ENCODE measurements at places on chromosomes 6 and 20.

DNA sequence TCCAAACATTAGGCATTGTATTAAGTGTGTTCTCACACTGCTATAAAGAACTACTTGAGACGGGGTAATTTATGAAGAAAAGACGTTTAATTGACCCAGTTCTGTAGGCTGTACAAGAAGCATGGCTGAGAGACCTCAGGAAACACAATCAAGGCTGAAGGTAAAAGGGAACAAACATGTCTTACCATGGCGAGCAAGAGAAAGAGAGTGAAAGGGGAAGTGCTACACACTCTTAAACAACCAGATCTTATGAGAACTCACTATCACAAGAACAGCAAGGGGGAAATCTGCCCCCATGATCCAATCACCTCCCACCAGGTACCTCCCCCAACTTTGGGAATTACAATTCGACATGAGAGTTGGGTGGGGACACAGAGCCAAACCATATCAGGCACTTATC lies 86.6 kb upstream of the TOP1 start:
- DNase-seq, result no peak

DNA sequence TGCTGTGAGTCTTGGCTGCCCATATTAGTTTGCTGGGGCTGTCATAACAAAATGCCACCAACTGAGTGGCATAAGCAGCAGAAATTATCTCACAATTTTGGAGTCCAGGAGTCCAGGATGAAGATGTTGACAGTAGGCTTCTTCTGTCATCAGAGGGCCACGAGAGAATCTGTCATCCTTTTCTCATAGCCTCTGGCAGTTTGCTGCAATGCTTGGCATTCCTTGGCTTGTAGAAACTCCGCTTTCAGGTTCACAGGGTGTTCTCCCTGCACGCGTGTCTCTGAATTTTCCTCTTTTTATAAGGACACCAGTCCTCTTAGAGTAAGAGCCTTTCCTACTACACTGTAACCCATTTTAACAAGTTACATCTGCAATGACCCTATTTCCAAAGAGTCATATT lies 838.4 kb downstream of the TFAP2A start:
- no peak for DNase-seq

- peak; percentile 68 for DNase-seq
These were observed 212.2 kb downstream of the ARHGAP18 start for GRCh38 chr6:129497481-129498441.

DNA sequence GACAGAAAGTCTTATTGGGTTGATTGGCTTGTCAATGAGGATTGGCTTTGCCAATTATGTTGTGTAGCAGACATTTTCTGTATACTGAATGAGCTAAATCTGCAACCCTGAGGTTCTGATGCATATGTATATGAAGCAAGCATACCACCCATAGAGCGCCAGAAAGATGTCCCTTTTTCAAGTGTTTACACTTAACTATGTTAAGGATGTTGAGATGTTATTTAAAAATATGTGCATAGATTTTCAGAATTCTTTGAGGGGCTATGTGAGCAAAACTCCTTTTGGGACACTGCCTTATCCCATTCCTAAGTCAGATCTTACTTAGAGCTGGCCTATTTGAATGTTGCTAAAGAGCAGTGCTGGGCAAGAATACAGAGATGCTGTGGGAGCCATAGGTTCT lies 1.9 kb downstream of the AIG1 start:
- no peak for DNase-seq

- no peak for DNase-seq
These were observed 3.9 kb upstream of the RAET1L start for GRCh38 chr6:150029276-150029675.

DNA sequence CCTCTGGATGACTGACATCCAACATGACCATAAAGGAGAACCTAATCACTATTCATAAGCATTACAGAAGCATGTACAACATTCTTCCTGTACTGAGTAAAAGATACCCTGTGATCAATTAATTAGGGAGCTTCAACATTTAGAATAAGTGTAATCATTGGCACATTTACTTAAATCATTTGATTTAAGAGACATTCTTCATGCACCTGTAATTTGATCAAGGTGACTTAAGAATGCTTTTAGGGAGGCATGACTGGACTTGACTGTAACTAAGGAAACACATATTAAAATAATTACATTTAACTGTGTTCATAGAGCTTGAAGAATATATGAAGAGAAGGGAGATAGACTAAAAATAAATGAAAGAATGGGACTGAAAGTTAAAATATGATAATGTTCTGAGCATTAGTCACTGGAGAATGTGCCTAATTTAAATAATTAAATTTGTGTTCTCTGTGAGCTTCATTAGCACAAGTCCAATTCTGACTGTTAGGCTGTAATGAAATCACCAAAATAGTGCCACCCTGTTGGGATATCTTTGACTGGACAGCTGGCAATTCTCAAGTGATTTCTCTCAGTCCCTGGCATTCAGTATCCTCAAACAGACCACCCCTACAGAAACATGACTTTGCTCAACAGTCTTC lies 295.5 kb upstream of the ADGRB3 start:
- no peak for DNase-seq

Measured in AG09309 (cell line).